ENCODE measurements at places on chromosomes 4 and X. TPM values are rescaled to one million over a fixed set of nuclear protein-coding genes. Genes with fewer than 3 reads are reported as not detected.

GRCh38 chr4:184322328-184323025, 104.8 kb upstream of the ENPP6 start:
- DNase-seq = no peak

DNA sequence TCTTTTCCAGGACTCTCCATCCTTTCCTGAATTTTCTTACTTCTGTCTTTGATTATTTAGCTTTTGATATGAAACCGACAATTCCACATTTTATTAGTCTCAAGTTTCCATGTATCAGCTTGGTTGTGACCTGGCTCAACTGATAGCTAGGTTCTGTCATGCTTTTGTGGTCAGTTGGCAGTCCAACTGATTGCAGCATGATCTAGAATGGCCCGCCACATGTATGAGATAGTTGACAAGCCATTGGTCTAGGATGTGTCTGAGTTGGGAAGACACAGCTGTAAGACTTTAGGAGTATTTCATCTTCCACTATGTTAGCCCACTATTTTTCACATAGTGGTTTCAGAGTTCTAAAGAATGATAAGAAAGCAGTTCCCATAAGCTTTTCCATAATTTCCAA, 117.5 kb upstream of the GRID2 start:
- DNase-seq = no peak

- no peak for DNase-seq
Measured at GRCh38 chr4:34039766-34040165, 2204.5 kb downstream of the ARAP2 start.

- DNase-seq = peak; percentile 37
Measured at GRCh38 chr4:109560687-109561461, 828 bp downstream of the MCUB start.

- no peak for DNase-seq
Measured at GRCh38 chrX:46611658-46612362, 38.2 kb downstream of the CHST7 start.

DNA sequence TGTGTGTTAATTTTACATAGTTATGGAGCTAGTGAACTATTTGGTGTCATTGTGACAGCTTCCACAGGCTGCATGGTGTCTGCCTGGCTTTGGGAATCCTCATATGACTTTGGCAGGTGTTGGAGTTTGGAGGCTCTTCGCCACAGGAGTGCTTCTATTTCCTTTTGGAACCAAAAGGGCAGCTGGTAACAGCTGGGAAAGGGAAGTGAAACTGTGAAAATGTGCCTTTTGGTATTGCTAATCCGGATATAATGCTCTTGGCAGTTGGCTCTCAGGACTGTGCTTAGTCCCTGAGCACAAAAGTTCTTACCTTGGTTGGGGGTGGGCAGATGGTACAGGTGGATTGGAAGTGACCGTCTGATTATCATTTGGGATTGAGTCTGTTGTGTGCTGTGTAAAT, 18.1 kb downstream of the OFD1 start:
- DNase-seq = no peak

GRCh38 chr4:157961229-157961990, 211.4 kb downstream of the GASK1B start:
- no peak for DNase-seq

- no peak for DNase-seq
Measured at GRCh38 chr4:186948361-186949242, 224.9 kb upstream of the FAT1 start.

GRCh38 chr4:10013722-10014121, 7.6 kb downstream of the SLC2A9 start:
- peak; percentile 80 for DNase-seq

- no peak for DNase-seq
Measured at GRCh38 chr4:25783943-25784342, 78.8 kb downstream of the SEL1L3 start.

- DNase-seq = no peak
Measured at GRCh38 chrX:154025230-154025629, 5.5 kb upstream of the IRAK1 start.

The DUX4 gene
- total RNA-seq = not detected

- no peak for DNase-seq
Measured at GRCh38 chrX:3697701-3698279, 15.7 kb downstream of the PRKX start.

The MTCP1 gene
- 9.7 TPM for total RNA-seq

DNA sequence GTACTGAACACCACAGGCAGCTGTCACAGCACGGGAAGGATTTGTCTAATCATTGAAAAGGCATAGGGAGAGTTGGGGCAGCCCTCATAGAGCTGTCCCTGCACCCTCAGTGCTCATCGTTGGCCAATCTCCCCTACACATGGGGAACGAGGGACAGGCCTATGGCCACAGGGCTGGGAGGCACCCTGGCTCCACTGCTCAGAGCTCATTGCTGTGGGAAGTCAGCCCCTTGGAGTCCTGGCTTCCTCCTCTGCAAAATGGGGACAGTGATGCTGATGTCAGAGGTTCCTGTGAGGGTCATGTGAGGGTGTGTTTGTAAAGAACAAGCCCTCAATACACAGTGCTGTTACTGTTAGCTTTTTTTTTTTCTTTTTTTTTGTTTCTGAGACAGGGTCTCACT, 19.3 kb upstream of the HTRA3 start:
- DNase-seq = no peak

The HSD17B13 gene
- total RNA-seq = not detected

GRCh38 chr4:3269105-3269927, 20.4 kb downstream of the MSANTD1 start:
- DNase-seq = no peak

DNA sequence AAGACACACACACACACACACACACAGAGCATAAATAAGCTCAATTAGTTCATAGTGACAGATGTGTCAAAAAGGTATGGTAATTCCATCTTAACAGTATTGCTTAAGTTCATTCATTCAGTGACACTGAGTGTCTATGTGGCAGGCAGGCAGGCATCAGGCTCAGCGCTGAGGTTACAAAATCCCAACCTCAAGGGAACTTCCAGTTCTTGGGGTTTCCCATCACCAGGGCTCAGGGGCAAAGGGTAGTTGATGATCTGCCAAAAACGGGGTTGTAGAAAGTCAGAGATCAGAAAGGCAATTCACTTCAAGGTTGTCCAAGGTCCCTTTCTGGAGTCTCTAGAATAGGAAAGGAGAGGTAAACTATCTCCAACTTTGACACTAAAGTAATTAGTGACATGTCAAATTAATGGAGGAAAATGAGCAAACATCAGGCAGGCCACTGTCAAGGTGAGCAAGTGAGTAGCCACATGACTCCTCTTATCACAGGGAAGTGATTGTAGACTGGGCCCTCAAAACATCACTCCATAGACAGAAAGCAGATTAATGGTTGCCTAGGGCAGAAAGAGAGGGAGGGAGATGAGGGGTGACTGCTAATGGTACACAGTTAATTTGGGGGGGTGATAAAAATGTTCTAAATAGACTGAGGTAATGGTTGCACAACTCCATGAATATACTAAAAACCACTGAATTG, 41.8 kb downstream of the GPC4 start:
- peak; percentile 25 for DNase-seq

- no peak for DNase-seq
Measured at GRCh38 chr4:188934320-188934962, 795.2 kb downstream of the TRIML1 start.

GRCh38 chr4:101555341-101555880, 208.1 kb upstream of the PPP3CA start:
- DNase-seq = no peak

DNA sequence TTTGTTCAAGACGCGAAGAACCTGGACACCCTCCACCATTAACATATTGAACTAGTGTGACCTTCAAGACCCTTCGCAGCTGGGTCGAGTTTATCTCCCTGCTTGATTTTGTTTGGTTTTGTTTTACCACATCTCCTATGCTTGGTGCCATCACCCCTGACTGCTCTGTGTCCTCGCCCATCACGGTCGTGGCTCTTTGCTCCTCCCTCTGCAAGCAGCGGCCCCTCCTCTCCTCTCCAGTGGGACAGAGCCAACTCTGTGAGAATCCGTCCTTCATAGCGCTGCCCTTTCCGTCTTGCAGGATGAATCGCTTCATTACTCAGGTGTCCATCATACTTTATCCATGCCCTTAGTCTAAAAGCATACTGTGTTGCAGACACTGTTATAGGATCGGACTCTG, 9.1 kb upstream of the FAM149A start:
- no peak for DNase-seq

GRCh38 chr4:40412866-40413795, 78.0 kb downstream of the CHRNA9 start:
- no peak for DNase-seq

- DNase-seq = no peak
Measured at GRCh38 chr4:87204559-87204958, 15.9 kb downstream of the KLHL8 start.

- peak; percentile 64 for DNase-seq
Measured at GRCh38 chr4:81470456-81471297, 1.0 kb downstream of the RASGEF1B start.

DNA sequence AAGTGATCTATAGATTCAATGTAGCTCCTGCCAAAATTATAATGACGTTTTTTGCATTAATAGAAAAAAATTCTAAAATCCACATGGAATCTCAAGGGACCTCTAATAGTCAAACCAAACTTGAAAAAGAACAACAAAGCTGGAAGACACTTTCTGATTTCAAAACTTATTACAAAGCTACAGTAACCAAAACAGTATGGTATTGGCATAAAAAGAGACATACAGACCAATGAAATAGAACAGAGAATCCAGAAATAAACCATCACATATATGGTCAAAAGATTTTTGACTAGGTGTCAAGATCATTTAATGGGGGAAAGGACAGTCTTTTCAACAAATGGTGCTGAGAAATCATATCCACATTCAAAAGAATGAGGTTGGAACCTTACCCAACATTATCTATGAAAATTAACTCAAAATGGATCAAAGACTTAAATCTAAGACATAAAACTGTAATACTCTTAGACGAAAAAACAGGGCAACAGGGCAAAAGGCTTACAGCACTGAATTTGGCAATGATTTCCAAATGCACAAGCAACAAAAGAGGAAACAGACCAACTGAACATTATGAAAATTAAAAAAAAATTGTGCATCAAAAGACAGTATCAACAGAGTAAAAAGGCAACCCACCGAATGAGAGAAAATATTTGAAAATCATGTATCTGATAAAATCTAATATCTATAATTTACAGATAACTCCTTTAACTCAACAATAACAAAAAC, 3.9 kb downstream of the FBXO8 start:
- no peak for DNase-seq

The SRPK3 gene
- total RNA-seq = 0.75 TPM

GRCh38 chr4:95095348-95095974, 337.7 kb downstream of the BMPR1B start:
- no peak for DNase-seq

The MAGEC2 gene
- total RNA-seq = not detected

The GAB1 gene
- total RNA-seq = 62.1 TPM

GRCh38 chr4:99835942-99836341, 19.3 kb downstream of the DAPP1 start:
- no peak for DNase-seq

The BMPR1B gene
- 0.64 TPM for total RNA-seq

- DNase-seq = peak; percentile 7
Measured at GRCh38 chr4:2796849-2797544, 4.1 kb downstream of the SH3BP2 start.

DNA sequence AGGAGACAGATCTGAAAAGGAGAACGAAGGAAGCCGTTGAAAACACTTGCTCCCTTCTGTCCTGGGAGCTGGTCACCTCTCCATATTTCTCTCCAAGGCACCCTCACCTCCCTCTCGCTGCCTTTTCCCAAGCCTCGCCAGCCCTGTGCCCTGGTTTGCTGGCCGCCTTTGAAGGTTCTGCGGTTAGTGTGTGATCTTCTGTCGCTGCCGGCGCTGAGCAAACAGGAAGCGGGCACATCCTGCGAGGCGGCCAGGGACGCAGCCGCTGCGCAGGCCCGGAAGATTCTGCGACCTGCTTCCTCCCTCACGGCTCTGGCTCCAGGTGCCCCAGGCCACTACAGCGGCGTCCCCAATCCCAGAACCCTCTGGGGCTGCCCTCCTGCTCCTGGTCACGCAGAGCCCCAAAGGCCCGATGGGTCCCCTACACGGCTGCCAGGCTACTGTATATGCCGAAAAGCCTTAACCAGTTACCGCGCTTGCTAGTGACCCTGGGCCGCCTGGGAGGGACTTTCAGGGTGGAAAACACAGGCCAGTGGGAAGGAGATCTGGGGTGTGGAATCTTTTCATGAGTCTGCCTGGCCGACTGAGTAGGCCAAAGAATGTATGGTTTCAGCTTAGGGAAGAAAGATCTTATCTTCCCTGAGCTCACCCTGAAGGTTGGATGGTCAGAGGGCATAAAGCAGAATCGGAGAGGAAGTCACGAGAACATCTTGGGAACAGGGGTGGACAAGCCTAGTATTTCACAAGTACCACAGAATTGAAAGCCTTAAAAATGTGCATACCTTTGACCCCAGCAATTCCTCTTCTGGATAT, 2.3 kb upstream of the SASH3 start:
- peak; percentile 75 for DNase-seq

- peak; percentile 56 for DNase-seq
Measured at GRCh38 chrX:40646489-40647306, 663 bp downstream of the CXorf38 start.
